Activated B cell treated with CpG ODN at 0.5 μM for 24 hours (primary cell): ENCODE measurements at places on chromosomes 13 and 19.

DNA sequence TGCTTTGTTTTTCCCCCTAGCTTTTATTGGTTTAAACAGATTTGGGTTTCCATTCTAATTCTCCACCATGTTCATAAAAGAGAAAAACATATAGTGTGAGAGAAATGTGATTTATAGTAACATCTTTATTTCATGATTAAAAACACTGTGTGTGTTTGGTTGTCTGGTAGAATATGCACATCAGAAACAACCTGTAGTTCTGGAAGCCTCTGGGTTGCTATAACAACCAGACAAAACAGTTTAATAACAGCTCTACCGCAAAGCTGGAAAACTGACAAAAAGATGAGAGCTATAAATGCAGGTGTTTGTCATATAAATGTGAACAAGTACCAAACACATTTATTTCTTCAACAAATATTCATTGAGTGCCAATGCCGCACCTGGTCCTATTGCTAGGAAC is 9.8 kb downstream of the KBTBD6 start:
- no peak for DNase-seq

GRCh38 chr13:78420814-78421213 is 182.5 kb downstream of the POU4F1 start:
- no peak for DNase-seq

DNA sequence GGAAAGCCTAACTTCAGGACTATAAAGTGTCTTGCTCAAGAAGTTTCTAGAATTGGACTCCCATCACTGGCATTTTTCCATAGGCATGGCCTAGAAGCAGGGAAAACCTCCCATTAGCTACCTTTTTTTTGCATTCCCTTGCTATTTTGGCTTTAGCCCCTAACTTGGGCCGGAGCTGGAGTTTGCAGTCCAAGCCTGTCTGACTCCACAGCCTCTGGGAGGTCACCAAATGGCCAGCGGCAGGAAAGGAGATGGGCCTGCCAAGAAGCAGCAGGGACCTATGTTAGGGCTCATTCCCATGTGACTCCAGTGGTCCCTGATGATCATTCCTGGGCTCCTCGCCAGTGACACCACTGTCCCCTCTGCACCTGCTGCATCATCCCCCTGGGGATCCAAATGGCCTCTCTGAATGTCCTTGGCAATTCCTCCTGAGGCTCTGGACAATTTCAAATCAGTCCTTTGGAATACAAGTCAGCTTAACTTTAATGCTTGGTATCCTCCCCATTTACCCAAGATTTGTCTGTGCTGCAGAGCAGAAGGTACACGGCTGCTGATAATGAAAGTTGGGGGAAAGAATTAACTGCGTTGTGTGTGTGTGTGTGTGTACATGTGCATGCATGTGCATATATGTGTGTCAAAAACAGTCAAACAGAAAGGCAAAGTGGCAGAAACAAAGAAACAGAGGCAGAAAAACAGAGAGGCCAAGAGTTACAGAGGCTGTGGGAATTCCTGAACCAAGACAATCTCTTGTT is 69.8 kb upstream of the SERP2 start:
- DNase-seq = no peak

GRCh38 chr19:30287973-30288372 is 84.2 kb upstream of the ZNF536 start:
- DNase-seq = no peak

DNA sequence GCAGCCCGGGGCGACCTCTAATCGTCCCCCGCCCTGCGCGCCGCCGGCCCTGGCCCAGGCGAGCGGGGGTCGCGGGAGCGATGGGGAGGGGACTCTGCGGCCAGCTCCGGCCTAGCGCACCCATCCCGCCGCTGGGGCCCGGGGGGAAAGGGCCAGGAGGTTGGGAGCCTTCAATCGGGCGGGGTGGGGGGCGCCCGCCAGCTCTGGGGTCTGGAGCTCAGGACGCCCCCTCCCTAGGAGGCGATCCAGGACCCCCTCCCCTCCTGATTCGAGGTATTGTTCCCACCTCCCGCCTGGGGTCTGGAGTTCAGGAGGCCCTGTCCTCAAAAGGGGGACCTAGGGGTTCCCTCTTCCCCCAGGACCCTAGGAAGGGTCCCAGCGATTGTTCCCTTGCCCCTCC is 430 bp downstream of the ZNF358 start:
- DNase-seq = no peak

- no peak for DNase-seq
Measured at GRCh38 chr13:35848336-35849255, 282.6 kb downstream of the DCLK1 start.

DNA sequence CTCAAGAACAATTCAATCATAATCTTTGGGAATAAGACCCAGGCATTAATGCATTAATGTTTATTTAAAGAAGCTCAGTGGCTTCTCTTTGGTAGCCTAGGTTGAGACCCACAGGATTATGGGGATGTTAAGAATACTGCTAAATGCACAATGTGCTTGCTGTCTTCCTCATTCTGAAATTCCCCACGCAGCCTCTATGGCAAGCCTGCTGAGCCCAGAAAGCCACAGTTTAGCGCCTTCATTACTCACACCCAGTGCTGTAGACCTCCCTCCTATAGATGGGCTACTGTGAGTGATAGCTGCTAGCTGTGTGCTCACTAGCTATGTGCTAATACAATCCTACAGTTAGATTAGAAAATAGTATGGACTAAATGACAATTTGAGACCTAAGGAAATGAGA is 90.6 kb downstream of the TNFSF13B start:
- no peak for DNase-seq

- no peak for DNase-seq
Measured at GRCh38 chr13:32001154-32001768, 30.3 kb upstream of the FRY start.

DNA sequence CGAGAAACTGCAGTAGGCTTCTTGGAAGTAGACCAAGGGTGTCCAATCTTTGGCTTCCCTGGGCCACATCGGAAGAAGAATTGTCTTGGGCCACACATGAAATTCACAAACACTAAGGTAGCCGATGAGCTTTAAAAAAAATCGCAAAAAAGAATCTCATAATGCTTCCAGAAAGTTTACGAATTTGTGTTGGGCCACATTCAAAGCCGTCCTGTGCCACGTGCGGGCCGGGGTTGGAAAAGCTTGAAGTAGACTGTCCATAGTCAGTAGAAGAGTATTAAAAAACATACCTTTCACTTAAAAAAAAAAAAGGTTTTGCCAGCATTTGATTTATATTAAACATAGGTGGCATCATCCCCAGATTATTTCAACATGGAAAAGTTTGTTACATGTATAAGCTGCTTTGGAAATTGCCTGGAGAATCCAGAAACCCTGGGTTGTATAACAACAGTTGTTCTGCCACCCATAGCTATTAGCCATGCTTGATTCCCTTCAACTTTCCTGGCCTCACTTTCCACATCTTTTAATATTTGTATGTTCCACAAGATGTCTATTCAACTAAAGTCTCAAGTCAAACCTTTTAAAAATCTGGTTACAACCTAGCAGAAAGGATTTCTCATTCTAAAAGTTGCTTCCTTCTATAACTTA is 1.0 kb downstream of the IFT88 start:
- DNase-seq = no peak

DNA sequence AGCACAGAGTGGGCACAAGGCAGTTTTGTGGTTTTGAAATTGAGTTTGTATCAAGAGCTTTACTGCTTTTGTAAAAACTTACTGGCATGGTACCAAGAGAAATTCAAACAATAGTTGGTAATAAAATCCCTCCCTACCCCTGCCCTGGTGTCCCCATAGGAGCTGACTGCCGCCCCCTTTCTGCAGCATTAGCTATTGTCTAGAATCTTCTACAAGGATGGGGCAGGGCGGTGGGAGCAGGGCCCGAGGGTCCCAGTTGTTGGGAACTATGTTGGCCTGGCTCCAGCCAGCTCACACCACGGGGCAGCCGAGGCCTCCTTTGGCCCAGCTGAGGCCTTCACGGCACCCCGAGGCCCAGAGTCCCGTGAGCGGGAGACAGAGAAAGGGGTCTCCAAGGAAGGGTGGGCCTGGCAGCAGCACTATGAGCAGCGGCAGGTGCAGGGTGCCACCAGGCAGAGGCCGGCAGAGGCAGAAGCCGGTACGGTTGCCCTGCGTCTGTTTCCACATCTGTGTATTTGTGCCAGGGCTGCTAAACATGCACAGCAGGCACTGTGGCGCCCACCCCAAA is 57.9 kb downstream of the KDM4B start:
- DNase-seq = no peak

- DNase-seq = no peak
Measured at GRCh38 chr13:32142956-32143375, 111.4 kb downstream of the FRY start.

DNA sequence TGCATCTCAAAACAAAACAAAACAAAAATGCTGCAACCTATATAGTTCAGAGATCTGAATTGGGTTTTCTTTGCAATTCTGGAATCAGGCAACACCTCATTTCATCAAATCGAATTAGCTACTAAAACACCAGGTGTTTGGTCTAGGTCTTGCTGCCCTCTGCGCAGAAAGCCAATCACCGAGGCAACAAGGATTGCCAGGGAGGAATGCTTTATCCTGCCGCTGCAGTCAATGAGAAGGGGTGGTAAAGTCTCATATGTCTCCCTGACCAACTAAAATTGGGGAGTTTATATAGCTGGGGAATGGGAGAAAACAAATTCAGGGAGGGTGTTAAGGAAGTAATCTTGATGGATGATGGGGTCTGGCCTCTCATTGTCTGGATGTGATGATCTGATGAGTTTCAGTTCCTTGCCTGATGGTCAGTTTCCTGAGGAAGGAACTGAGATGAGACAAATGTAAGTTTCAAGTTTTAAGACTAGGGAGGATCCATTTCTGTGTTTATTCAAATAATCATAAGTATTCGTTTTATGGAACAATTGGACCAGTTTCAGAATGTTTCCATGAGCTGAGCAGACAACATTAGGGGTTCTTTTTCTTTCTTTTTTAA is 5.0 kb upstream of the YJU2 start:
- no peak for DNase-seq

DNA sequence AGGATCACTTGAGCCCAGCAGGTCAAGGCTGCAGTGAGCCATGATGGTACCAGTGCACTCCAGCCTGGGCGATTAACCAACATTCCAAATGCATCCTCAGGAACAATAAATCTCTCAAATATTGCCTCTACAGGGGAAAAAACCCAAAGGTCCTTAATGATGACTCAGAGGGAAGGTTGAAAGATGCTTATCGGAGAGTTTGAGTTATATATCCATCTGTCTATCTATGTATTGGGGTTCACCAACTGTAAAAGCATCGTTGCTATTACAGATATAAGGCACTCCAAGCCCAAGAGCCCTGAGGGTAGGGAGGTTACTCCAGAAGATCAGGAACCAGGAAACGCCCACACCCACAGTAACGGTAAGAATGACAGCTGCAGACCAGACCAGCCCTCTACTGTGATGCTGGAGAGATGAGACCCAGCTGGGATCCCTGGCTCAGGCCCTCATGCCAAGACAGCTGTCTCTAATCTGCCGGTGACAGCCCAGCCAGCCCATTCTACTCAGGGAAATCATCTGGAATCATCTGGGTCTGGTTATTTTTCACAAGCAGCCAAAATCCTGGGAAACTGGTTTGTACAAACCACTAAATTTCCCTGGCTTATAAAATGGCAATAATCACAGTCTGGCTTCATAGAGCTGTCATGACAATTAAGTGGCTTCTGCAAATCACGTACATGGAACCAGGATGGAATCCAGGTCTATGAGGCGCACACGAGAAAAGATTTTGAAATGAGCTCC is 23.8 kb downstream of the TEX101 start:
- no peak for DNase-seq

- no peak for DNase-seq
Measured at GRCh38 chr13:36717017-36717416, 43.2 kb downstream of the SERTM1 start.
